ENCODE measurements at places on chromosomes 6 and 20.

- DNase-seq, result no peak
These were observed 715.2 kb upstream of the MANEA start for GRCh38 chr6:94862112-94862511.

GRCh38 chr20:9241232-9241692, 172.4 kb downstream of the PLCB4 start:
- peak; percentile 30 for DNase-seq

DNA sequence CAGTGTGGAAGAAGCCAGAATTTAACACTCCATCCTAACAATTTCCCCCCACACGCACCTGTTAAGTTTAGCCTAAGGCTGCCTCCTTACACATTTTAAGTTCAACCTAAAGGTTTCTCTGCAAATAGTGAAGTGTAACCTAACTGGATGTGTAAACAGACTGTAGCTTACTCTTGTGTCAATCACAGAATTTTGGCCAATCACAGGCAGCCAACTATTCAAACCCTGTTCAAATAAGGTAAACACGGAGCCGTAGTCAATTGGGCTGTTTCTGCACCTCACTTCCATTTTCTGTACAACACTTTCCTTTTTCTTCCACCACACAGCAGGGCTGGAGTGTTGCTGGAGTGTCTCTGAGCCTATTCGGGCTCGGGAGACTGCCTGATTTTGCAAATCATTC, 92.1 kb downstream of the ISM1 start:
- DNase-seq, result no peak

- DNase-seq, result no peak
These were observed 156.1 kb downstream of the SYCP2 start for GRCh38 chr20:59777331-59777725.

GRCh38 chr6:106516616-106517015, 112.7 kb downstream of the RTN4IP1 start:
- DNase-seq, result no peak
